ENCODE measurements at places on chromosomes 3 and 15.

DNA sequence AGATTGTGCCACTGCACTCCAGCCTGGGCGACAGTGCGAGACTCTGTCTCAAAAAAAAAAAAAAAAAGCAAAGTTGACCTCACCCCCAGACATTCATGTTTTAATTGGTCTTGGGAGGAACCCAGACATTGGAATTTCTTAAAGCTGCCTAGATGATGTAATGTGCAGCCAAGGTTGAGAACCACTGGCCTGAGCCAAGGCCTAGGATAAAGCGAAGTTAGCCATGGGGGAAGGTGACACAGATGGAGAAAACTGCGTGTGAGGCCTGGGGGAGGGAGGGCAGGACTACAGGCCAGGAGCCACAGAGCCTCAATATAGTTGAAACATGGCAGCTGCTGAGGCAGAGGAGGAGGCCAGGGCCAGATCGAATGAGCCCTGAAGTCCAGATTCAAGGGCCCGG lies 21.0 kb downstream of the GLB1 start:
- no peak for DNase-seq

- no peak for DNase-seq
Observed at GRCh38 chr3:4953119-4953518, 26.1 kb upstream of the BHLHE40 start.

- DNase-seq: no peak
Observed at GRCh38 chr3:189718215-189718614, 87.0 kb downstream of the TP63 start.

DNA sequence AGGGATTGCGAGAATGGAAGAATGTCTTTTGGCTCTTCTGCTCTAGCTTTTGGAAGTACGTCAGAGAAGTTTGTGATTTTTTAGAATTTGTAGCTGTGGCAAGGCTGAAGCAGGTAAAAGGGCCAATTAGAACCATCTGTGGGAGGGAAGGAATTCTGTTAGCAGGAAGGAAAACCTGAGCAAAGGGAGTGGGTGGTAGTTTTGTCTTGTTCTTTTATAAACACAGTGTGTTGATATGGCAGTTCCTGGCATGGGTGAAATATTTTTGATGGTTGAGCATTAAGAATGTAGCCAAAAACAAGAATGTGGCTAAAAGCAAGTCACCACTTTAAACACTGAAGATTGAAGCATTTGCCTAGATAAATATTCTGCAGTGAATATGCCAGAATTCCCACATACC lies 23.8 kb downstream of the DAG1 start:
- DNase-seq: no peak

DNA sequence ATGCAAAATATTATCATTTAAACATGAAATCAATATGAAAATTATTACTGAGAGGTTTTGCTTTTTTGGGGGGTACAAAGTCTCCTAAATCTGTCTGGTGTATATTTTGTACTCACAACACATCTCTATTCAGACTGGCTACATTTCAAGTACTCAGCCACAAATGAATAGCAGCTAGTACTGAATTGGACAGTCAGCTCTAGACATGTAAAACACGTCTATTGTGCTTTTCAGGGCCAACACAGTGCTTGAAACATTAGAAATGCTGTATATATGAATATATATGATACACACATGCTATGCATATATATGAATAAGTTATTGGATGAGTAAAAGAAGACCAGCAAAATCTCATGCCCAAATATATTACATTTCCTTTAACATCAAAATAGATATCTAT lies 103.8 kb upstream of the CFAP20DC start:
- no peak for DNase-seq

DNA sequence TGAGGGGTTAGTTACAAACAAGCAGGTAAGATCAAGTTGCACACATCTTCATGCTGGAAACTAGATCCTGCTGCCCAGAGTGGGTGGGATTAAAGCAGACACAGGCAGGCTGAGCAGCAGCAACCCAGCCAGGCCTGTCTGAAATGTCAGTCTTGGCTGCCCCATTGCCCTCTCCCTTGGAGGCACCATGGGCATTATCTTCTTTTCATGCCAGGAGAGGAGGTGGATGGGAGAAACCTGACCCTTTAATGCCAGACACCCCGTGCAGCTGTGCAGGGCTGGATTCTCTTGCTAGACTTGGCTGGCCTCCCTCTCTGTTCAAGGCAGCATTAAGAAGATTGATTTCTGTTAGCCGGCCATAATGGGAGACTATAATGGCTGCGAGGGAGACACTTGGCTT lies 23.0 kb upstream of the EPHB1 start:
- no peak for DNase-seq

DNA sequence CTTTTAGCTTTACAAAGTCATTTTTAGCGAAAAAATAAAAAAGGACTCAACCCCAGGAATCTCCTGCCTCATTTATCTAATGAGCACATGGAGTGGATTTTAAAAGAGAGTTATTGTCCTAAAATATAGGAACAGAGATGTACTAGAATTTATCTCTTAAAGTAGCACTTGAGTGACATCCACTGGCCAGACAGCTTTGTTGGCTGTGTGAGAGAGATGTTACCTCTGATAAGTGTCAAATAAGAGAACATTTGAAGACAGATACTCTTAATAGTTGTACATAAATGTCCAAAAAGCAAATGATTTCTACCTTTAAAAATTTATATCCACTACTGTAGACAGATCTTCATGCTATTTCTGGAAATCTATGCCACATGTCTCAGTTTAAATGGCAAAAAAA lies 12.3 kb upstream of the MFSD1 start:
- no peak for DNase-seq

GRCh38 chr15:81491414-81492096 lies 117.5 kb upstream of the TMC3 start:
- no peak for DNase-seq

DNA sequence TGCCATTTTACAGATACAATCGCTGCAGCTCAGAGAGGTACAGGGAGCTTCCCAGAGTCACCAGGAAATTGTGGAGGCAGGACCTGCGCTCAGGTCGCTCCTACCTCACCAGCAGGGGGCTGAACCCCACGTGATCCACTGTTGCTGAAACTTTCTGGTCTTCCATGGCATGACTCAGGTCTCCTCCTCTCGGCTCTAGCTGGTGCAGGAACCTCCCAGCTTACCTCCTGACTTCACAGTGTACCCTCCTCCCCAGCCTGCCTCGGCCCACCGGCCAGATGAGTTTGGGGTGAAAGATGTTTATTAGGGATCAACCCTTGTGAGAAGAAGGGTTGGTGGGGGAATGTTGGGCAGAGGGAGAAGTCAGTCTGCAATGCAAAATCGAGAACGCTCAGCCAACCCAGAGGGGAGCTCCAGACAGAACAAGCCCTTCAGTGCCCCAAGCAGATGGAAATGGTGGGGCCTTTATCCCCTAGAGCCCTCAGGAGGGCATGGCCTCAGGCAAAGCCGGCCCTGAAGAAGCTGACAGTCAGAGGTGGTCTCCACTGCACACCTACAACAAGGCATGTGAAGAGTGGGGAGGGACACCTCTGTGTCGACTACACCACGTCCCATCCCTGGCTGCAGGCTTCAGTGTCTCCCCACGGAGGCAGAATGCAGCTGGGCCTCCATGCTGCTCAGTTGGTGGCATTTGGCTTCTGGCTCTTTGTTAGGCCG lies 118.6 kb upstream of the PRR20G start:
- no peak for DNase-seq

- no peak for DNase-seq
Observed at GRCh38 chr15:65384505-65384894, 6.7 kb upstream of the IGDCC3 start.

GRCh38 chr3:45677033-45677446 lies 12.2 kb upstream of the SACM1L start:
- DNase-seq: no peak

- DNase-seq: no peak
Observed at GRCh38 chr3:120244834-120245225, 40.2 kb downstream of the GPR156 start.

- DNase-seq: no peak
Observed at GRCh38 chr3:71006810-71007785, 576.4 kb downstream of the FOXP1 start.

DNA sequence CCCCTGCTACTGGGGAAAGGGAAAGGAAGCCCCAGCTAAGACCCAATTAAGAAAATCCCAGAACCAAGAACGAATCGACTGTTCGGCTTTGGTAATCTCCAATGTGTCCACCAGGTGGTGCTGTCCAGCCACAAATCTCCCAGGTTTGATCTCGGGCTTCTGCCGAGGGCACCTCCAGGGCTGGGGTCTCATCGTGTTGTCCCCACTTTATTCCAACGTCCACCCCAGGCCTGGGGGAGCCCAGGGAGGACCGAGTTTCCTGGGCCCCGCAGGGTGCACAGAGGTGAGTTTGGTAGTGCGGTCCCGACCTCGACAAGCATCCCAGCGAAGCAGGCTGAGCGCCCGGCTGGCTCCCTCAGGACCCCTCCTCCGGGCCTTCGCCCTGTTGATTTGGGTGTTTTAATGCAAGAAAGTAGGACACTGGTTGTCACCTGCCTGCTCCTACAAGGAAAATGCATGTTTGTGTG lies 185.1 kb downstream of the GOLGA6L6 start:
- DNase-seq: peak; percentile 87

DNA sequence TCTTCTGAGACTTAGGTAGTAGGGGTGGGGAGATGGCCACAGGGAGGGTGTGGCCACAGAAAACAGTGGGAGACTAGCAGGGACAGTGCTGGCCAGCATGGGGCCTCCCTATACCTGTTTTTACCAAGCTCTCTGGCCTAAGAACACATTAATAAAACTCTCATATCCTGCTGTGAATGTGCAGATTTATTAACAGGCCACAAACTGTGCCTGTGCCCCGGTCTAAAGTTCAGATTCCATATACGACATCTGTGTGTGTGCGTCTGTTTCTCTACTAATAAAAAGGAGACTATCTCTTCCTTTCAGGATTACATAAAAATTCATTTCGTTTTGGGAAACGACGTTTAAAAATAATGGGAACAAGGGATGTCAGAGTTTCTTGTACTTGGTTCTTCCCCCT lies 92.8 kb upstream of the ADAMTS17 start:
- no peak for DNase-seq

DNA sequence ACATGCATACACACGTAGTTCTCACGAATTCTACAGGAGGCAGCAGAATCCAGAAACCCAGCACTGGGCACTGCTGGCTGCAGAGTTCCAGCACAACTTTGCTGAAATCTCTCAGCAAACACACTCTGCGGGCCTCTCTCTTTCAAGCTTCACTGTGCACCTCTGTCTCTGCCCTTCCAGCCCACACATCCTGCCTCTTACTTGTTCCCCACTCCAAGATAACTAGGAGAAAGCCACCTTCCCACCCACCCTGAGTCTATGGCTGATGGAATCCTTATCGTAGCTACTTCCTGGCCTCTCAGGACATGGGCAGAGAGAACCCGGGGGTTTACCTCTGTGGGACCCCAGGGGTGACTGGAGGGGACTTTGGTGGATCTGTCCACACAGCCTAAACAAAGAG lies 11.9 kb downstream of the ANP32A start:
- no peak for DNase-seq

DNA sequence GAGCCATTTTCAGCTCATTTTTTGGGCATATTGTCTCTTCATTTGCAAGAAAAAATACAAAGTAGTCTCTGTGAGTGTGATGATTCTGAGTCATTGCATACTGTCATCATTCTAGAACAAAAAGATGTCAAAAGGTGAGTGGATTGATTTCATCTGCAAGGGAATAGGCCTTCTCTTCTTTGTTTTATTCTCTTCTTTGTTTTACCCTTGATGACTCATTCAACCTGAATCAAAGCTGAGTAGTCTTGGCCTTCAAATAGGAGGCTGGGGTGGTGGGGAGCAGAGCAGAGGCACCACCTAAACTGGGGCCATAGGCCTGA lies 25.4 kb downstream of the CYP19A1 start:
- DNase-seq: no peak

DNA sequence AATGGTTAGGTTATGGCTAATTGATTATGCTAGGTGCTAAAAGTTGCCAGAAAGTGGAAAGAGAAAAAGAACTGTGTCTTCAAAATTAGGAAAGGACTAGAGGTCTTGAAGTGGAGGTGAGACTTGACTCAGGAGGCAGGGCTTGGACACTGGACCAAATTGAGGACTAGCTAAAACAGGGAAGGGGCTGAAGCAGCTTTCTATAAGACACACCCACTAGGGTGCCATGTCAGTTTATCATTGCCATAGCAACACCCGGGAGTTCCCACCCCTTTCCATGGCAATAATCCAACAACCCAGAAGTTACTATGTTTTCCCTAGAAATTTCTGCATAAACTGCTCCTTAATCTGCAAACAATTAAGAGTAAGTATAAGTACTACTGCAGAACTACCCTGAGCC lies 42.9 kb upstream of the MITF start:
- DNase-seq: no peak

DNA sequence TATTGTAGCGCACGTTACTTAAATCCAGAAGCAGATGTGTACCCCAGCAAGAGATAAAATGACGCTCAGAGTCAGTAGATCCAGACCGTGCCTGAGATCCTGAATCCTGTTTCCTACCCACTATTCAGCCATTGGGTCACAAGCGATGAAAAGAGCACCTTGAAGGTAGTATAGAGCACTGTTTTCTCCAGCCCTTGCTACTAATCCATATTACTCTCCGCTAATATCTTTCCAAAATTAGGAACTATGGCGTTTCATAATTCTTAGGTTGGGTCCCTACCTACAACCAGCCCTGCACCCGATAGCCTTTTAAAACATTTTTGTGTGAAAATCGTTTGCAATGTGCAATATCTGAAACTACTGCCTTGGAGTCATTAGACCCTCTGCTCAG lies 596 bp downstream of the BTD start:
- DNase-seq: no peak

DNA sequence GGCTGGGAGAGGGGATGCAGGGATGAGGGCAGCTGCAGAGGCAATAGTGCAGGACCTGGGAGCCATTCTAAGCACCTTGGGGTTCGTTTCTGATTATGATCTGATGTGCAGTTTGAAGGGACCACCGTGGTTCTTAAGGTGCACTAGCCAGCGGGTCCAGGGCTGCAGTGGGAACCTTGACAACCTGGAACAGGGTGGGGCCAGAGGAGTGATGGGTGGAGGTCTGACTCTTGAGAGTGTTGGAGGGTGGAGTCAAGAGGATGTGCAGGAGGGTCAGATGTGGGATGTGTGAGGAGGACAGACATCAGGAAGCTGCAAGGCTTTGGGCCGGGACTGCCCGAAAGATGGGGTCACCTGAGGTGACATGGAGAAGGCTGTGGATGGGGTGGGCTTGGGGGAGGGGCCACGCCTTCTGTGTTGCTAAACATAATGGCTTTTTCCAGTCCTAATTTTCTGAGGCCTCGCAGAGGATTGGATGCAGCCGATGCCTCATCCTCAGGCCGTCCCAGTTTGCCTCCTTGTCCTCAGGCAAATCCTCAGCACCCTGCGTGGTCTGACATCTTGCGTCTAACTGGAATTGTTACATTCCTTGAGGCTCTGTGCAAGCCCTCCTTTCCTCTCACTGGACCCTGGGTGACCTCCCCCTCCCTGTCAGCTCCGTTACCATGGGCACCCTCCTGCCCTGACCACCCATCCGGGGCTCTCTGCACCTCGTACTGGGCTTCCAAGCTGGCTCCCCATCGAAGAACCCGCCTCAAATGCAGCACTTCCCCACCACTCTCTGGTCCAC lies 61.4 kb upstream of the TRPM1 start:
- no peak for DNase-seq
